AG09319 (cell line): ENCODE measurements at places on chromosomes 7 and 10.
A peak's percentile ranks its signal among the peaks of the same experiment; 100 is the strongest.

DNA sequence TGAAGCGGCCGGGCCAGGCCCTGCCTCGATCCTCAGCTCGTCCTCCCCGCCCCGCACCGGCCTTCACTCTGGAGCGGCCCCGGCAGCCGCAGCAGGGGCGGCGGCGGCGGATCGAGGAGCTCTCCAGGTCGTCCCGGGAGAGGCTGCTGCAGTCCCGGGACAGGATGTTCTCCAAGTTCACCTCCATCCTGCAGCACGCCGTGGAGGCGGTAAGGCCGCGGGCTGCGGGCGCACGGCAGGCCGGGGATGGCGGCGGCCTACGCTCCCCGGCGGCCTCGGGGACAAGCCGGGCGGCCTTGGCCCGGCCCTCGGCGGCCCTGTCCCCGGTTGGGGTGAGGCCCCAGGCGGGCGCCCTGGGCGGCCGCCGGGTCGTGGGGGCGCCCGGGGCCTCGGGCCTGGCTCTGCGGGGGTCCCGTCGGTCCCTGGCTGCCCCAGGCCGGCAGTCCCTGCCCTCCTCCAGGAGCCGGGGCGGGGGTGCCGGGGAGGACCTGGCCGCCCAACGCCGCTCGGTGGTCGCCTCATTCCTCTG is 399 bp downstream of the FHIP2A start:
- DNase-seq = no peak

DNA sequence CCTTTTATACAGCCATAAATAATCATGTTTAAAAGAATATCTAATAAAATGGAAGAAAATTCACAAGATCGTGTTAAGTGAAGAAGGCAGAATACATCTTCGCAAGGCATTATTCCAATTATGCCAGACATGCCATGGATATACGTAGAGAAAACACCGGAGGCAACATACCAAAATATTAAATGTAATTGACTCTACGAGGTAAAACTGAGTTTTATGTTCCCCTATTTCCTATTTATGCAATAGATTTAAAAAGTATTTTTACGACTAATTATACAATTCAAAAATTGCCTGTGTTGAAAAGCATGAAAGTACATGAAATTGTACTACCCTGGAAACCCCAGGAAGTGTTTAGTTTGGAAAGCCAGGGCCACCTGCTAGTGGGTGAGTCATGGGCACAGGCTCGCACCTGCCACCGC is 936 bp upstream of the REPIN1 start:
- no peak for DNase-seq

- DNase-seq = no peak
Measured at GRCh38 chr7:19762631-19763030, 10.8 kb downstream of the TMEM196 start.

- DNase-seq = no peak
Measured at GRCh38 chr7:89332026-89332425, 536.5 kb upstream of the TEX47 start.

GRCh38 chr10:27207350-27207749 is 33.2 kb downstream of the ACBD5 start:
- DNase-seq = no peak

DNA sequence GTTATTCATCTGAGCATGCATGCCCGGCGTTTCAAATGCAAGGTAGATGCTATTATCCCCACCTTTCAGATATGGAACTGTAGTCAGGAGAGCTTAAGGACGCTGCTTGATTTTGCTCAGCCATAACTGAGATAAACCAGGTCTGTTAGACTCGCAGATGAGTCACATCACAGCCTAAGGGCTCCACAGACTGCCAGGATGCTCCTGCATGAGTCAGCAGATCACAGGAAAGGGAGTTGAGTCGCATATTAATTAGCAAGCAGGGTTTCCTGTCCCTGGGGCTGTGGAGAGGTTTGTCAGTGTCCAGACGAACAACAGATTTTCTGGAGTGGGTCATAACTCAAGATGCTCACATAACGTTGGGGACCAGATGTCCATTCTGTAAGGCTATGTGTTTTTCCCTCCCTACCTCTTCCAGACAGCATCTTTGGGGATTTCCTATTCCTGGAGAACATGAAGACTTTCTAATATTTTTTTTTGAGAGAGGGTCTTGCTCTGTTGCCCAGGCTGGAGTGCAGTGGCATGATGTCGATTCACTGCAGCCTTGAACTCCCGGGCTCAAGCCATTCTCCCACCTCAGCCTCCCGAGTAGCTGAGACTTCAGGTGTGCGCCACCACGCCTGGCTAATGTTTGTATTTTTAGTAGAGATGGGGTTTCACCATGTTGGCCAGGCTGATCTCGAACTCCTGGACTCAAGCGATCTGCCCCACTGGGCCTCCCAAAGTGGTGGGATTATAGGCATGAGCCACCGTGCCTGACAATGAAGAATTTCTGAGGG is 36.7 kb downstream of the PFKFB3 start:
- DNase-seq = peak; percentile 89

- DNase-seq = no peak
Measured at GRCh38 chr10:43083764-43084163, 6.9 kb downstream of the RET start.

DNA sequence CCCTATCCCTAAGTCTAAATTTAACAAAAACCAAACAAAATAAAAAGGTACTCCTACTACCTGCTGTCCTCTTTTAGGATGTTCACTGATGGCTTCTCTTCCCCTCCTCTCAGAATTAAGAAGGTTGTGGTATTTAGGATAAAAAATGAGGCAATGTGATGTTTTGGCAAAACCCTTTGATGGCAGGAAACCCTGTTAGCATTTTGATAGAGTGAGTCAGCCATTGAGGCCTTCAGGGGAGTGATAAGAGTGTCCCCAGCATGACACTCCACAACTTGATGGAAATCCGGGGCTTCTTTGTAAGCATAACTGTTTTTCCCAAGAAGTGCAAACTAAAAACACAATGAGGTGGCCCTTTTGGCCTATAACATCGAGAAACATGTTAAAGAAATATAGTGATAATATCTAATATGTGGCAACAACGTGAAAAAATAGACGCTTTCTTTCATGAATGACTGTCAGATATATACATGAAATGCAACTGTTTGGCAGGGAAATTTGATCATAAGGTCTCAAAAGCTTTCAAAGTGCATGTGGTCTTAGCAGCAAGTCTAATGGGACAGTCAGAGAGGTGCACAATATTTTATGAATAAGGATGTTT is 55.0 kb downstream of the PRTFDC1 start:
- no peak for DNase-seq

DNA sequence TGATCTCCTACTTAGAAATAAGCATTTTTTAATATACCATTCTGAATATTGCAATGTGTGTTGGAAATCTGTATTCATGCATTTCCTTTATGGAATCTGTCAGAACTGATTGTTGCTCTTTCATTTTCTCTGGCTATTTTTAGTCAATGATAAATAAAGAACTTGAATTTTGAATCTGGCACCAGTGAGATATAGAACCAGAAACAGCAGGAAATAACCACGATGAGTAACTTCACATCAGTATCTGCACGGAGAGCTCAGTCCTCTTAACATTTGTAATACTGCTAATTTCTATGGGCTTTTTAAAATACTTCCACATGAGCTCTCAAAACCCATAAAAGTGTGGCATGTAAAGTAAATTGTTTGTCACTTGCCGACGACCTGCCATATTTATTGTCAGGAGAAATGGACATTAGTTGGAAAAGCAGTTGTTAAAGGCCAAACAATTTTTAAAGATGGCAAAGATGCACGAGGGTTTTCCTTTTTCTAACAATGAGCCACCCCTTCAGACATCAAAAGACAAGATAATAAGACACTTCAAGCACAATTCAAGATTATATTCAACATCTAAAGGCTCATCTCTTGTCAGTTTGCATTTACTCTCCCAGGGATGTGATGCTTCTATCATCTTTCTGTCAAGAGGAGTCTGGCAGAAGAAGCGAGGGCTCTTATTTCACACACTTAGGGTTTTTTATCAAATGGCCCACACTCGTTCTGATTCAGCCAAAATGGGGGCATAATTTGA is 118.3 kb downstream of the POU6F2 start:
- DNase-seq = no peak

DNA sequence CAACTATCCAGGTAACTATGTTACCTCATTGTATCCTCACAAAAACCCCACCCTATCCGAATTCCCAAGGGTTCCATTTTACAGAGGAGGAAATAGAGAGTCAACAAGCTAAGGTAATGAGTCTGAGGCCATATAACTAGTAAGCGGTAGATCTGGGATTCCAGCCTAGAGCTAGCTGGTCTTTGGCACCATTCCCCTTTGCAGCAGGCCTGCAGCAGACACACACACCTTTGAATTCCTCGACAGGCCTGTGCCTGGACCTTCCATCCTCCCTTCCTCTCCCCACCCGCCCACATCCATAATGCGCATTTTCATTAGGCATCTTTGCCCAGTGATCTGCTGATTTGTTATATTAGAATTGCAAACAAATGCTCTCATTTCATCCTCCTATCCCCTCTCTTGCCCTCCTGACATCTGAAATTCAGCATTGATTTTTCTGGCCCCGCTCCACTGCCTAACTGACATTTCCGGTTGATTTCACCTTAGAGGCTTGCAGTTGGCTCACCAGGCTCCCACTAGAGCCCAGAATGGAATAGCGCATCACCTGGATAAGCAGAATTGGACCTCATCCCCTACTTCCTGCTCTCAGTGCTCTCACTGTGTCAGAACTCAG is 129.5 kb downstream of the PLXNA4 start:
- DNase-seq = no peak

- DNase-seq = no peak
Measured at GRCh38 chr7:6395898-6396595, 51.7 kb downstream of the DAGLB start.

DNA sequence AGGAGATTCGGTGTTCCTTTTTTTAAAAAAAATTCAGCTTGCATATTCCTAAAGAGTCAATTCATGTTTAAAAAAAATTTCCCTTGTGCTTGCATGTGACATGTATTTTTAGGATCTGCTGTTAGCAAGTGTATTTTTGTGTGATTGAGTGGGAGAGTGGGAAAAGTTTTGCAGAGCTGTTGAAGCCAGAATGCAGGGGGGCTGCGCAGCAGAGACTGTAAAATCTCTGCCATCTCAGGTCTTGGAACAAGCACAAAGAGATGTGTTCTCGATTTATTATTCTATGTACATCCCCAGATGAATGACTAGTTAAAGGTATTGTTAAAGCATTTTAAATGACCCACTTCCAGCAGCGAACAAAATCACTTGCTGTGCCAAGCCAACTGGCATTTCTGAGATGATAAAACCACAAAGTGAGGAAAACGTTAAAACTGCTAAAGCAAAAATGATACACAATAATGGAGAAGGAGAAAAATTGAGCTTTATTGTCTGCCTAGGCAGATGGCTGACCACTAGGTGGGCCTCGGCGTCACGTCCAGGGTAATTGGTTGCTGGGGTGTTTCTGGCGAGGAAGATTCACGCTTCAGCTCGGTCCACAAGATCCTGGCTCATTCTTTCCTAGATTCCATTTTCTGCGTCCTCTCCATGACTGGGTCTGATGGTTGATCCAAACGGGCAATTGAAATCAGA is 67.0 kb upstream of the ATRNL1 start:
- DNase-seq = no peak

DNA sequence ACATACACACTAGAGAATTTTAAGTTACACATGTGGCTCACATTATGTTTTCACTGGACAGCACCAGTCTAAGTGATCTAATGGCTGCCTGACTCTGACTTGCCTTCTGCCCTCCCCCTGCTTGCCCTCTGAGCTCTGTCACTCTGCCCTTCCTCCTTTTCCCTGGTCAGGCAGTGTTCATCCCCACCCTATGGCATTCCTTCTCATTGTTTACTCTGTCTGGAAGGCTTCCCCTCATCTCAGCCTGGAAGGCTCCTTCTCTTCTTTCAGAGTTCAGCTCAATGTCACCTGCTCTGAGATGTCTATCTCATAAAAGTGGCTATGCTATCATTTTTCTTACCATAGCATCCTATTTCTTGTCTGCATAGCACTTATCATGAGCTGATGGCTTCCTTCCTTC is 305.7 kb downstream of the BMPER start:
- no peak for DNase-seq

DNA sequence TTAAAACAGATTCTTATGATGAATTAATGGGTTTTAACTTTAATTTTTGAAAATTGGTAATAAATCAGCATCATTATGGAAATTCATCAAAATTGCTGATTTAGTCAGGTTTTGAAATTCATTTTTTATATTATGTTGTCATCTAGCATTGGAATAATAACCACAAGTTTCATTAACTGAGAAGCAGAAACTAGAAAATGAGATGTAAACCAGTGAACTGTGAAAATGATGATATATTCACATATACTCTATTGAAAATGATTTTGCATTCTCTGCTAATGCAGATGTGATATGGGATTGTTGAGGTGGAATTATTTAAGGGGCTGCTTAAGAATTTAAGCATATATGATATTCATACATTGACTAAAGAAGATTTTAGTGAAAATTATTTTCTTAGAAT is 316.1 kb upstream of the FZD1 start:
- no peak for DNase-seq

DNA sequence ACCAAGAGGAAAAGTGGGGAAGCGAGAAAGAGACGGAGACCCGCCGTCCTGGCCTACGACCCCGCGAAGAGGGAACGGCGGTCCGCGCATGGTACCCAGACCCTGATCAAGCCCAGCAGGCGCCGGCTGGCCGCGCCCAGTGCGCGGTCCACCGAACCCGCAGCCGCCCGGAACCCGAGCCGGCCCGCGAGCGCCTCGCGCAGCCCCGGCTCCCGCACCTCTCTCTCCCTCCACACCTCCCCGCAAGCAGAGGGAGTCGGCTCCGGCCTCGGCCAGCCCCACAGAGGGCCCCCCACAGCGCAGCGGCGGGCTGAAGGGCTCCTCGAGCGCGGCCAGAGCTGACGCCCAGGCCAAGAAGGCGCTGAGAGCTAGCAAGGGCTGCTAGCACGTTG is 164.7 kb downstream of the AGMO start:
- no peak for DNase-seq

- DNase-seq = no peak
Measured at GRCh38 chr10:97011397-97011796, 174.4 kb downstream of the SLIT1 start.

GRCh38 chr7:123763191-123763661 is 14.4 kb upstream of the WASL start:
- DNase-seq = no peak

- peak; percentile 56 for DNase-seq
Measured at GRCh38 chr10:79266543-79267312, 80.5 kb upstream of the PPIF start.
